ENCODE measurements at places on chromosomes 11 and 22.
A peak's percentile ranks its signal among the peaks of the same experiment; 100 is the strongest.

DNA sequence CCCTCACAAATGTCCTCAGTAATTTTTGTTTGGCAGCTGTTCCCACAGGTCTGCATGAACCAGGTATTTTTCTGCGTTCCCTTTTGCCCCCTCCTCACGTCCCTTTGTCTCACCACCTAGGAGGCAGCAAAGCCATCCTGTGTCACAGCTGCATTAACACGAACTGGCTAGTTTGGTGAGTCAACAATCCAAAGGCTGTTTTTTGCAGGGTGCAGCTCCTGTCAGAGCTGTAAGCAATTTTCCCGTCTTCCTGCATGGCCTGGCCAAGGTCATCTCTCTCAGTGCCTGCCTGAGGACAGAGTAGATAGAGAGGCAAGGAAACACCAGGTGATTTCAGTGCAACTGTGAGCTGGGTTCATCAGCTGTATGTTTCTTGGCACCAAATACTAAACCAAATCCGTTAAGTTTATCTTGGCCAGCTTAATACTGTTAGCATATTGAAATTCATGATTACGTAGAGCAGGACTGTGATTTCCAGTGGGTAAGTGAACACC lies 20.6 kb upstream of the VSIG10L2 start:
- DNase-seq: no peak

- DNase-seq: peak; percentile 21
These were observed 10.2 kb upstream of the PDE2A start for GRCh38 chr11:72684236-72684912.

DNA sequence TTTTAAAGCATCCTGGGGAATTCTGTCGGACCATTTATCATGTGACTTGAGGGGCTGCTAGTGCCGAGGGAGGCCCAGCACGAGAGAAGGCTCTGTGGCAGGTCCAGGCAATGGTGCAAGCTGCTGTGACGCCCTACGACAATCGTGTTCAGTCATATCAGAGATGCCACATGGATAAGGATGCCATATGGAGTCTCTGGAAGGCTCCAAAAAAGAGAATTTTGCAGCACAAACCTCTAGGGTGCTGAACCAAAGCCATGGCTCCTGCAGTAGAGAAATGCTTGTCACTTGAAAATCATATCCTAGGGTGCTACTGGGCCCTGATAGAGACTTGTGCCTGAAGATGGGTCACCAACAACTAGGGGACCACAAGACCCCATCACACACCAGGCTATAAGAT lies 6.7 kb upstream of the CD6 start:
- DNase-seq: no peak

GRCh38 chr11:103744496-103745153 lies 291.8 kb upstream of the DDI1 start:
- DNase-seq: no peak

GRCh38 chr11:76391021-76391420 lies 9.9 kb downstream of the GVQW3 start:
- no peak for DNase-seq

- no peak for DNase-seq
These were observed 27.5 kb upstream of the POU2AF1 start for GRCh38 chr11:111406589-111406988.

DNA sequence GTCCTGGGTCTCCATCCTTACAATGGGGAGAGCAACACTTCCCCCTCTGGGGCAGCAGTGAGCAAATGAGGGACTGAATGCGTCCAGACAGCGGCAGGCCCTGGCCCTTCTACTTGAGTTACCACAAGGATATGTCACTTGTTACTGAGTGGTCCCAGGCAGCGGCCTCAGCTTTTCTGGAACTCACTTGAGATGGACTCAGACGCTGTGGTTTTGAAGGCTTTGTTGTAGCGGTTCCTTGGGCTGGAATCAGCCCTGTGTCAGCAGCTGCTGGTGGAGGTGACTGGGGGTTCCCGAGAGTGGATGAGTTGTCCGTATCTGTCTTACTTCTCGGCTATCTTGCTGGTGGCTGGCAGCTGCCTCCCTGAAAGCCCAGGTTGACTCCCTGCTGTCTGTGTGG lies 77.0 kb downstream of the MICAL2 start:
- no peak for DNase-seq

DNA sequence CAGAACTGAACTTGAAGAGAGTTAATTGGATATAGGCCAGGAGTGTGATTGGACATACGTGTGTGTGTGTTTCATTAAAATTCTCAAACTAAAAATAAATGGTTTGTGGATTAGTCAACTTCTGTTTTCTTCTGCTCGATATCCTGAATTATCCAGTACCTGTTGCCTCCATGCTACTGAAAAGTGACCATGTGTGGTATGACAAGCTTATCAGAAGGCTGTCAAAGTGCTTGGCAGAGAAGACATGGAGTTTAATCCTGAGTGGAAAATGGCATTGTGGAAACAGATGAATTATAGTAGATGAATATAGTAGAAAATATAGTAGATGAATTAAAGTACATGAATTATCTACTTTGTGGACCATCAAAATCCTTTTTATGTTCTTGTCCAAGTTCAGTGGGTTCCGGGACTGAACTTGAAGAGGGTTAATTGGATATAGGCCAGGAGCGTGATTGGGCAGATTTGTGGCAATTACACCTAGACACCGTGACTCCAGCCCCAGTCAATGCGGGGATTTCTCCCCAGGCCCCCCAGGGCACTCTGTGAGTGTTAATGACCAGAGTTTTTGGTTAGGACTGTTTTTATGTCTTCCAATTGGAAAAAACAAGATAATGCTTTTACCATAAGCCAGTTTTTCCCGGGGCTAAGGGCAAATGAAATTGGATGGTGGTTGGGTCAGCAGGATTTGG lies 30.1 kb downstream of the GRAMD1B start:
- no peak for DNase-seq

- no peak for DNase-seq
These were observed 15.6 kb downstream of the PARVB start for GRCh38 chr22:44039566-44040171.

GRCh38 chr11:2736577-2737225 lies 36.9 kb upstream of the KCNQ1OT1 start:
- no peak for DNase-seq

DNA sequence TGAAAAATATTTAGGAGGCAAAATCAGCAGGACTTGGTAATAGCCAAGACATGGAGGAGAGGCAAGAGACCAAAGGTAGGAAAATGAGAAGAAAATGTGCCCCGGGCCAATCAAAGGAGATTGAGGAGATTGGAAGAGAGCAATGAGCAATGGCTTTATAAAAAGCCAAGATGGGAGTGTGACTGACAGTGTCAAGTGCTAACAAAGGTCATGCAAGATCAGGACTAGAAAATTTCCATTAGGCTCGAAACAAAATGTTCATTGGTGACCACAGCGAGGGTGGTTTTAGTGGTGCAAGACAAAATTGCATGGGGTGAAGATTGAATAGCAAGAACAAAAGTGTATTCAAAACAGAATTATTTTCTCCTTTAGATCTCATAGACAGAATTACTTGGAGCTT lies 45.2 kb upstream of the TBCEL start:
- no peak for DNase-seq

DNA sequence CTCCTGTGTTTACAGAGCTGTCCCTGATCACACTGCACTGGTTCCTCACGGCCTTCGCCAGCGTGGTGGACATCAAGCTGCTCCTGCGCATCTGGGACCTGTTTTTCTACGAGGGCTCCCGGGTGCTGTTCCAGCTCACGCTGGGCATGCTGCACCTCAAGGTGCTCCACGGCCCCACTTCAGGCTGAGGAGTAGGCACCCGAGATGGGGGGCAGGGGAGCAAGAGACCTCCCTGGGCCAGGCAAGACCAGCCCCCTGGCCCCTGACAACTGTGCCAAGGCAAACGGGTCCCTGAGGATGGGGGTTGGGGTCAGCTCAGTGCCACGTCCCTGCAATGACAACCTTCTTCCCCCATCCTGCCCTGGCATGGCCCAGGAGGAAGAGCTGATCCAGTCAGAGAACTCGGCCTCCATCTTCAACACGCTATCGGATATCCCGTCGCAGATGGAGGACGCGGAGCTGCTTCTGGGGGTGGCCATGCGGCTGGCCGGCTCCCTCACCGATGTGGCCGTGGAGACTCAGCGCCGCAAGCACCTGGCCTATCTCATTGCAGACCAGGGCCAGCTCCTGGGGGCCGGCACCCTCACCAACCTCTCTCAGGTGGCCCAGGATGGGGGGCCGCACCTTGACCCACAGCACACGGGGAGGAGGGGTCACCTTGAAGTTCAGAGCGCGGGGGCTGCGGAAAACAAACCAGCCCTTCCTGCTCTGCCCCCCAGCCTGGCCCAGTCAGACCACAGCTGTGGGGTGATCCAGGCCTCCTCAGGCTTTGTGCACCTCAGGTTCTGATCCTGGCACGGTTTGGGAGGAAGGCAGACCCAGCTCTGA lies 35.9 kb downstream of the SGSM3 start:
- DNase-seq: no peak

- no peak for DNase-seq
These were observed 93.8 kb downstream of the MIAT start for GRCh38 chr22:26751217-26751616.

GRCh38 chr11:46615756-46616155 lies 1.3 kb downstream of the HARBI1 start:
- no peak for DNase-seq

- DNase-seq: no peak
These were observed 20.3 kb upstream of the MALAT1 start for GRCh38 chr11:65478388-65479183.

DNA sequence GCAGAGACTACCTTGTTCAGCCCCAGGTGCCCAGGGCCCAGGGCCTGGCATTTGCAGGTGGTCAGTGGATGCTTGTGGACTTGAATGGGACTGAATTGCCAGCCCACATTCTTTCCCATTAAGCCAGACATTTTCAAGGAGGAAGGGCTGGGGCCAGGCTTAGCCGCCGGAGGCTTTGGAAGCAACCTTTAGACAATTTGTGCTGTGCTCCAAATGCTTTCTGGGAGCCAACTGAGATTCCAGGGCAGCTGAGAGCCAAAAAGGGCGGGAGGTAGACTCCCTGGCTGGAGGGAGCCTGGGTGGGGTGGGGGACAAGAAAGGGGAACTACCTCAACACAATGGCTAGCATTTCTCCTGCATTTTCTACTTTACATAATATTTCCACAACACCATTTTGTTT lies 54.8 kb upstream of the TIMP3 start:
- DNase-seq: no peak

DNA sequence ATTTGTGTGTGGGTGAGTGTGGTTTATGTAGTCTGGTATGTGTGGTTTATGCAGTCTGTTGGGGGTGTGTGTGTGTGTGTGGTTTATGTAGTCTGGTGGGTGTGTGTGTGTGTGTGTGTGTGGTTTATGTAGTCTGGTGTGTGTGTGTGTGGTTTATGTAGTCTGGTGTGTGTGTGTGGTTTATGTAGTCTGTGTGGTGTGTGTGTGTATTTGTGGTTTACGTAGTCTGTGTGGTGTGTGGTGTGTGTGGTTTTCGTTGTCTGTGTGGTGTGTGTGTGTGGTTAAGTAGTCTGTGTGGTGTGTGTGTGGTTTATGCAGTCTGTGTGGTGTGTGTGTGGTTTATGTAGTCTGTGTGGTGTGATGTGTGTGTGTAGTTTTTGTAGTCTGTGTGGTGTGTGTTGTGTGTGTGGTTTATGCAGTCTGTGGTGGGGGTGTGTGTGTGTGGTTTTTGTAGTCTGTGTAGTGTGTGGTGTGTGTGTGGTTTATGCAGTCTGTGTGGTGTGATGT lies 26.2 kb upstream of the PARVG start:
- DNase-seq: no peak

- DNase-seq: no peak
These were observed 55.7 kb upstream of the DEUP1 start for GRCh38 chr11:93274851-93275250.

- DNase-seq: no peak
These were observed 69.2 kb downstream of the PACSIN2 start for GRCh38 chr22:42945736-42946135.

GRCh38 chr11:73991471-73992006 lies 8.9 kb upstream of the UCP2 start:
- no peak for DNase-seq

DNA sequence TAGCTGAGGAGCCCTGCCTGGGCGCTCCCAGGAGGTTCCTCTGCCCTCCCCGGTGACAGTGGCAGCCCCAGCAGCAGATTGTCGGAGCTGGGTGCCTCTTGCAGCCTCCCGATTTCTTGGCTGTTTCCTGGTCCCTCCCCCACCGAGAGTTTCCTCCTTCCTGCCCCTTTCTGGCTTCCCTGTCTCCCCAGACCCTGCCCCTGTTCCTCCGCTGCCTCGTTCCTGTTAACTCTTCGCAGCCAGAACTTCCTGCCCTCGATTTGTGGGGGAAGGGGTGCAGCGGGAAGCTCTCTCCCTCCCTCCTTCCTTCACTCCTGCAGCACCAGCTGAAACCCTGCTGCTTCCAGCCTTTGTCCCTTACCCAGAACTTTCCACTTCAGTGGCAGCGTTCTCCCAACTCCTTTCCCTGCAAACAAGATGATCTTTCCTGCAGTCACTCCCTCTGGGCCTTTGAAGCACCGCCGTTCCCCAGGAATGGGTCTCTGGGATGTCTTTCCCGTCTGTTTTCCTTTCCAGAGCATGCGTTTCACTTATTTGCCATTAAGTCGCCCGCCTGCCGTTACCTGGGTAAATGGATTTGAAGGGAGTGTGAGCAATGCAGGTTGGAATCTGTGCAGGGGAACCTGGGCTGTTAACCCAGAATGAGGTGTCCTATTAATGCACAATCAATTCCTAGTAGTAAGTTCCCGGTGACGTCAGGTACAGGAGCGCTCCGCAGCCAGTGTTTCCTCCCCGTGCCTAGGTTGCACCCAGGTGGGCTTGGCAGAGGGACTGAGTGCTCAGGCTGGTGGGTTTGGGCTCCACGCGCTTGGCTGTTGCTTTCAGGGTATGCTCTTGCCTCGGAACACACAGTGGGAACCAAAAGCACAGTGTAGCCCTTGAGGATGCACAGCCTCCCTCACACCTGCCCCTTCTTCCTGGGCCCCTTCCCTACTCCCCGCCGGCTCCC lies 4.3 kb downstream of the GRK2 start:
- no peak for DNase-seq

DNA sequence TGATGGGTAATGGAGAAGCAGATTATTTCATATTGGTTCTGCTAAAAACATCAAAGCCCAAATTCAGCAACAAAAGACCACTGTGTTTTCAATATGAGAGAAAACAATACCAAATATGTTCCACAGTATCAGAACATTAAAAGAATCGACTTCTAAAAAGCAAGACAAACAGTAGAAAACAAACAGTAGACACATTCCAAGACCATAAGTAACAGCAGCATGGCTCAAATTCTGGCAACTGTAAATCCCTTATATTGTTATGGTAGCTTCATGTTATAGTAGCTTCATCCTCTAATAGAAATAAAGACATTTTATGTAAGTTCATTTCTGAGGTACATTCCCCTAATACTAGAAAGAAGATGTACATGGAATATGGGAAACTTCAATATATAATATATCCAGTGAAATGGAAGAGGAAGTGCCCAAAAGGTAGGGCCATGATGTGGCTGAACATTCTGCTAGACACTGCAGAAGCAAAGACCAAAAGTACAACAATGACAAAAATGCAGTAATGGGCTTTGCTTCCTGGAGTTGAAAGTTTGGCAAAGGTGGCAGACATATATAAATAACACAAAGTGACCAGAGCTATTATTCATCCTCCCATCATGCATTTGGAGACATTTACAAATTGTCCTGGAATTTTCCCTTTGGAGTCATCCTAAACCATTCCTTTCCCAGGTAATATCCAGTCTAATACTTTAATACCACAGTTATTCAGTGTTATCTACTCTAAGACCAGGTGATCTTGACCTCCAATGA lies 299.9 kb downstream of the DCDC1 start:
- no peak for DNase-seq
